Non-pigmented ciliary epithelial cell (primary cell): ENCODE measurements at places on chromosomes 5 and 9.

DNA sequence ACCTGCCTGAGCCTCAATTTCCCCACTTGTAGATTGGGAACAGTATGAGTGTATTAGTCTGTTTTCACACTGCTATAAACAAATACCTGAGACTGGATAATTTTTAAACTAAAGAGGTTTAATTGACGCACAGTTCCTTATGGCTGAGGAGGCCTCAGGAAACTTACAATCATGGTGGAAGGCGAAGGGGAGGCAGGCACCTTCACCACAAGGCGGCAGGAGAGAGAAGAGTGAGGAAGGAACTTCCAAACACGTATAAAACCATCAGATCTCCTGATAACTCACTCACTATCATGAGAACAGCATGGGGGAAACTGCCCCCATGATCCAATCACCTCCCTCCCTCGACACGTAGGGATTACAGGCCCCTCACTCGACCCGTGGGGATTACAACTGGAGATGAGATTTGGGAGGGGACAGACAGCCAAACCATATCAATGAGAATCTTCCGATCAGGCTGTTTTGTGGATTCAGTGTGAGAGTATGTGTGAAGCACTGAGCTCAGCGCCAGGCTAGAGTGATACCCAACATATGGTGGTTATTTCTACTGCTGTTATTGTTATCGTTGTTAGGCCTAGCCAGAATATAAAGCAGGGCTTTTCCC lies 14.6 kb upstream of the LMX1B start:
- no peak for DNase-seq

- no peak for DNase-seq
These were observed 1.1 kb upstream of the TLE4 start for GRCh38 chr9:79570448-79571308.

DNA sequence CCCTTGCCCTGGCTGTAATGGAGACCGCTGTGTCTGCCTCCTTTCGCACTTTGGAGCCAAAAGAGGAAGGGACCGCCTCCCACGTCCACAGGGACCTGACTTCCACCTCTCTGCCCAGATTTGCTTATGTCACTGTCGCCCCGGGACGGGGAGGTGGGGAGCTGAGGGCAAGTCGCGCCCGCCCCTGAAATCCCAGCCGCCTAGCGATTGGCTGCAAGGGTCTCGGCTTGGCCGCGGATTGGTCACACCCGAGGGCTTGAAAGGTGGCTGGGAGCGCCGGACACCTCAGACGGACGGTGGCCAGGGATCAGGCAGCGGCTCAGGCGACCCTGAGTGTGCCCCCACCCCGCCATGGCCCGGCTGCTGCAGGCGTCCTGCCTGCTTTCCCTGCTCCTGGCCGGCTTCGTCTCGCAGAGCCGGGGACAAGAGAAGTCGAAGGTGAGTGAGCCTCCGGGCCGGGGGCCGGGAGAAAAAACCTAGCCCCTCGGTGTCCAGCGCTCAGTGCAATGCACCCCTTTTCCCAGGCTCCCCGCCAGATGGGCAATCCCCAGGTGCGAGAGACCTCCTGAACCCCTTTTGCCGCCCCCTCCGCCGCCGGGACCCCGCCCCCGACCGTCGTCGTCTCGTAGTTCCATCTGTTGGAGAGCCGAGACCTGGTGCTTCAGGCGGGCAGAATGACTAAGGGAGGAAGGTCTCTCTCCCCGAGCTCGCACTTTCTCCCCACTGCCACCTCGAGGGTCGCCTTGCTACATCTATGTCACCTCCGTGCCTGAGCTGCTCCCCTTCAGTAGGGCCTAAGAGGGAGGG lies at the start of gene GPX3:
TSS of gene GPX3 (plus strand) at position 288 of the 807 bp plus-strand sequence. CDS start at position 352, 64 bp downstream.
- no peak for DNase-seq

GRCh38 chr5:939368-939767 lies 46.7 kb downstream of the TRIP13 start:
- no peak for DNase-seq
